SJCRH30 (cell line): ENCODE measurements at places on chromosomes 11 and 22. TPM values are rescaled to one million over a fixed set of nuclear protein-coding genes. Genes with fewer than 3 reads are reported as not detected.

DNA sequence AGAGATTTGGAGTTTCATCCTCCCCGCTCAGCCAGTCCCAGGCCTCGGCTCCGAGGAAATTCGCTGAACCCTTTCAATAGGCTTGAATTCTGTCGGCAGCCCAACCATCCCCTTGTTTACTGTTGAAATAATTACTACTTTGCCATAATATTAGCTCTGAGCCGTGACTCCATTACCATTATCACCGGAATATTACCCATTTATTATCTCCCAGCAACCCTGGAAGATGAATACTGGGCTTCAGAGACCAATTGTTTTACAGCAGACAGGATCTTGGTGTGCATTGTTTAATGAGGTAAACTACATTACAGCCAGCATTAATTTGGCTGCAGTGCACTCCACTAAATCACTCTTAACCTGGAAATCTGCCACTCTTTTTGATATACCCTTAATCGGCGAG, 867.4 kb downstream of the NTM start:
- H3K4me1 ChIP-seq: no peaks in the 10 kb centered on the region
- DNase-seq: no peak
- no peaks in the 10 kb centered on the region for H3K36me3 ChIP-seq
- no peak overlapping the region for H3K4me3 ChIP-seq
- H3K27me3 ChIP-seq: no peaks in the 10 kb centered on the region

DNA sequence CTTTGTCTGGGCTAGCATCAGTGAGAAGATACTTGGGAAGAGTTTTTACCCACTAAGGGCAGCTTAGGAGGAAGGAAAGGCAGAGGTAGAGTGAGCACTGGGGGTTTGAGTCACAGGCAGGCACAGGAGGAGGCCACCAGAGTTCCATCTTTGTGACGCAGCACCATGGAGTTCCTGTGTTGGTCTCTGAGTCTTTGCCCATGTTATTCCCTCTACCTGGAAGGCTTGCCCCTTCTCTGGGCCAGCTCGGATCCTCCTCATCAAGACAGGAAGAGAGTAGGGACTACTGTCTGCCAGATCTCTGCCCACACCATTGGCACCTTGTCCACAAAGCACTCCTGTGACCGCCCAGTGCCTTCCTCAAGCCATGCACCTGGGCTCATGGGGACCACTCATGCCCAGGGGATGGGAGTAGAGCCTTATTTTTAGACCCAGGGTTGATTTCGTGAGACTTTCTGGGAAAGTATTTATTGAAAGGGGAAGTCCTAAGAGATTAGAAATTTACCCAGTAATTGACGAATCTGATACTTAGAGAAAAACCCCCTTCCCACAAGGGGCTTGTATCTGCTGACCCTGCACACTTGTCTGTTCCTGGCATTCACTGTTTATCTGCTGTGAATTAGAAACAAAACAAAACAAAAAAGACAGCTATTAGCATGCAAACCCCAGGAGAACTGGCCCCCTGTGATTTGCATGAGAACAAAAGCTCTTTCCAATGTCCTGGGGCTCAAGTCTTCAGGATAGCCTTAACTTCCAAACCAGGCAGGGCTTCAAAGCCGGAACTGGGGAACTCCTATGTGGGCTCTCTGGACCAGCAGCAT, 35.9 kb upstream of the MYEOV start:
- no peak overlapping the region for H3K4me3 ChIP-seq
- no peaks in the 10 kb centered on the region for H3K27me3 ChIP-seq
- no peak overlapping the region for H3K27ac ChIP-seq
- no peaks in the 10 kb centered on the region for H3K36me3 ChIP-seq

DNA sequence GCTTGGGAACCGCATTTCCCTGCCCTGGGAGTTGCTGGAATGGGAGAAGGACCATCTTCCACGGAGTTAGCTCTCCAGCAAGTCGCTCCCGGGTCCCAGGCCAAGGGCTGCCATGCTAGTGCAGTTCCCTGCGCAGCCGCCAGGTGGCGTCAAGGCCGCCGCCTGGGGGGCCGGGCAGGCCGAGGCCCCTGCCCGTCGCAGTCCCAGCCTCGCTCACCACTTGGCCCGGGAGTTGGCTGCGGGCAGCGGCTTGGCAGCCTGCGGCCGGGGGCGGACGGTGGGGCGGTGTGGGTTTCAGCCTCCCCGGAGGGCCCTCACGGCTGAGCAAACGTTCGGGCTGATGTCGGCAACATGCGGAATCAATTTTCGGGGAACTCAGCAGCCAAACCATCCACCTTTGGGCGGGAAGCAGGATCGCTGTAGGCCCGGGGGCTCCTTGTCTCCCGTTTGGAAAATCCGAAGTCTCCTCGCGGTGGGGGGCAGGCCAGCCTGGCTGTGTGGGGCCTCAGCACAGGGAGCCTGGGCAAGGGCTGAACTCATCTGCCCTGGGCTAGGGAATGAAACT, 415.1 kb downstream of the SOX6 start:
- peak overlapping the region; percentile 20 for H3K4me3 ChIP-seq
- DNase-seq: peak; percentile 40
- H3K4me1 ChIP-seq: no peaks in the 10 kb centered on the region

Gene OR52N4
- not detected in 2 replicates for total RNA-seq

- no peaks in the 10 kb centered on the region for H3K27me3 ChIP-seq
- H3K4me1 ChIP-seq: peaks cover 12% of the 10 kb centered on the region
- peak; percentile 37 for DNase-seq
- H3K36me3 ChIP-seq: no peaks in the 10 kb centered on the region
- no peak overlapping the region for H3K27ac ChIP-seq
- no peak overlapping the region for H3K4me3 ChIP-seq
Measured at GRCh38 chr11:72703267-72704008, 29.2 kb upstream of the PDE2A start.

- peaks cover 59% of the 10 kb centered on the region for H3K36me3 ChIP-seq
- no peak for DNase-seq
- H3K4me1 ChIP-seq: no peaks in the 10 kb centered on the region
- H3K4me3 ChIP-seq: no peak overlapping the region
Measured at GRCh38 chr22:27768027-27768653, 33.4 kb downstream of the MN1 start.

GRCh38 chr11:8228231-8228630, 35.4 kb downstream of the LMO1 start:
- H3K27ac ChIP-seq: no peak overlapping the region
- H3K36me3 ChIP-seq: no peaks in the 10 kb centered on the region
- H3K27me3 ChIP-seq: no peaks in the 10 kb centered on the region
- no peak for DNase-seq
- H3K4me1 ChIP-seq: peaks cover 7% of the 10 kb centered on the region
- H3K4me3 ChIP-seq: no peak overlapping the region

DNA sequence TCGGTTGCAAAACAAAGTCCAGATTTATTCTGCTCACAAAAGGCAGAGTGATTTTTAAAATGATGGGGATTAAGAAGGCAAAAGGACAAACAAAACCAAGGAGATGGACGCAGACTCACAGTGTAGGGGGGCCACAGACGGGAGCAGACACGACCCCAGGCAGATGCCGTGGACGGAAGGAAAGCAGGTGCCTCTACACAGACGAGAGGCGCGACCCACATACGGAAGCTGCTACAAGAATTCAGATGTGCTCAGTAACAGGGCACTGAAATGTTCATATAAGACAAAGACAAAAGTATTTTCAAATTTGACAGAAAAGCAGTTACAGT, 148.9 kb downstream of the BRD1 start:
- DNase-seq: no peak
- H3K27ac ChIP-seq: no peak overlapping the region
- no peak overlapping the region for H3K4me3 ChIP-seq
- peaks cover 8% of the 10 kb centered on the region for H3K27me3 ChIP-seq

DNA sequence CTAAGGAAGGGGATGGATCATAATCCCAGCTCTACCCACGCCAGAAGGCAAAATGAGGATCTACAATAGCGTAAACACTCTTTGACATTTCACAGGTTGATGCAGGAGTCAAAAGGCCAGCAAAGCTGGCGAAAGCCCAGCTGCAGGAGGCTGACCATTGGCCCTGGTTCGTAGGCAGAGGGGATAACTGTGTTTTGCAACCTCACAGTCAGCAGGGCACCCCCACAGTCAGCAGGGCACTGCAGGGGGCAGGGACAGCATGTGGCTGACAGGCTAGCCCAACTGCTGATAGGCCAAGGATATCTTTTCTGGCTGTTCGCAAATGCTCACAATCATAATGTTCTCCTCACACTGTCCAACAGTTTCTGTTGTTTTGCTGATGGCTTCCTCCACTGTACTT, 372.7 kb downstream of the BUD13 start:
- DNase-seq: no peak
- H3K27ac ChIP-seq: no peak overlapping the region
- no peaks in the 10 kb centered on the region for H3K4me1 ChIP-seq
- no peak overlapping the region for H3K4me3 ChIP-seq

DNA sequence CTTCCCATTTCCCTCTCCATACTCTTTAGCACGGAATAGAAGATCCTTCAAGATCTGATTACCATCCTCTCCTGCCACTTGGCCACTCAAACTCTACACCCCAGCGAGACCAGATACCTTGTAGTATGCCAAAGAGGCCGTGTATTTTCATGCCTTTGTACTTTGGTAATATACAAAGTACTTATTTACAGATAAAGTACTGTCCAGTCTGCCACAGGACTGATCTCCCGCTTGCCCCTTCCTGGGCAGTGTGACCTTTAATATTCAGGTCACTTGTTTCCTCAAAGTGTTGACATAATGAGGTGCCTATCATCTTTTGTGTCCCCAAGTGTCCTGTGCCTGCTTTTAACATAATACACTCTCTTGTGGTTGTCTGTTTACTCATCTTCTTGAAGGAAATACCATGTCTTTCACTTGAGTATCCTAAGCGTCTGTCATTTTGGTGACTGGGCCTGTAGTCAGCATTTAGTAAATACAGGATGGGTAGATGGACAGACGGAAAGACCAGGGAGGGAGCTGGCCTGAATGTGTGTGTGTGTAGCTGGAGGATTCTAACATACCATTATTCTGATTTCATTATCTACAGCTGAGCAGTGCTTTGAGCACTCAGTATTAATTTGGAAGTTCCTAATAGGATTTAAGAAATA, 137.4 kb downstream of the NAV2 start:
- no peak overlapping the region for H3K4me3 ChIP-seq
- H3K27ac ChIP-seq: peak overlapping the region; percentile 82
- H3K4me1 ChIP-seq: peaks cover 62% of the 10 kb centered on the region
- no peak for DNase-seq
- no peaks in the 10 kb centered on the region for H3K27me3 ChIP-seq
